ENCODE measurements at places on chromosomes 2 and 18.

GRCh38 chr2:129074298-129074920 lies 755.7 kb upstream of the HS6ST1 start:
- no peak for DNase-seq

- DNase-seq = no peak
Measured at GRCh38 chr18:55317864-55318263, 270.1 kb downstream of the TCF4 start.

DNA sequence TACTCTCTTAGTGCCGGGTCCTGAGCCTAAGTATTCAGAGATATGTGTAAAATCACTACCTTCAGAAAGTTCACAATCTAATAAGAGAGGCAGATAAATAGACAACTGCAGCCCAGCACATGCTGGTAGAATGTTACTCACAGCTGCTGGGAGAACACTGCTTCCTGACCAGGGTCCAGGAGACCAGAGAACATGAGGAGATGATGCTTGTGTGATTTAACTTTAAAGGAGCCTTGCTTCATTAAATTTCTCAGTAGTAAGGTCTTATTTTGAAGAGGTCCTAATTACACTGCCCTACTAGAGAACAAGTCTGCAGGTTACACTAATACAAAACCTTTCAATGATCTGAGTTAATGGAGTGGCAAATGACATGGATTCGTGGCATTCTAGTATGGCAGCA lies 209.9 kb upstream of the TRIB2 start:
- no peak for DNase-seq

GRCh38 chr2:135818937-135819610 lies 17.9 kb downstream of the LCT start:
- DNase-seq = peak; percentile 13

GRCh38 chr2:66733364-66733999 lies 298.6 kb downstream of the MEIS1 start:
- DNase-seq = no peak

GRCh38 chr2:588074-588645 lies 89.0 kb downstream of the TMEM18 start:
- DNase-seq = no peak

DNA sequence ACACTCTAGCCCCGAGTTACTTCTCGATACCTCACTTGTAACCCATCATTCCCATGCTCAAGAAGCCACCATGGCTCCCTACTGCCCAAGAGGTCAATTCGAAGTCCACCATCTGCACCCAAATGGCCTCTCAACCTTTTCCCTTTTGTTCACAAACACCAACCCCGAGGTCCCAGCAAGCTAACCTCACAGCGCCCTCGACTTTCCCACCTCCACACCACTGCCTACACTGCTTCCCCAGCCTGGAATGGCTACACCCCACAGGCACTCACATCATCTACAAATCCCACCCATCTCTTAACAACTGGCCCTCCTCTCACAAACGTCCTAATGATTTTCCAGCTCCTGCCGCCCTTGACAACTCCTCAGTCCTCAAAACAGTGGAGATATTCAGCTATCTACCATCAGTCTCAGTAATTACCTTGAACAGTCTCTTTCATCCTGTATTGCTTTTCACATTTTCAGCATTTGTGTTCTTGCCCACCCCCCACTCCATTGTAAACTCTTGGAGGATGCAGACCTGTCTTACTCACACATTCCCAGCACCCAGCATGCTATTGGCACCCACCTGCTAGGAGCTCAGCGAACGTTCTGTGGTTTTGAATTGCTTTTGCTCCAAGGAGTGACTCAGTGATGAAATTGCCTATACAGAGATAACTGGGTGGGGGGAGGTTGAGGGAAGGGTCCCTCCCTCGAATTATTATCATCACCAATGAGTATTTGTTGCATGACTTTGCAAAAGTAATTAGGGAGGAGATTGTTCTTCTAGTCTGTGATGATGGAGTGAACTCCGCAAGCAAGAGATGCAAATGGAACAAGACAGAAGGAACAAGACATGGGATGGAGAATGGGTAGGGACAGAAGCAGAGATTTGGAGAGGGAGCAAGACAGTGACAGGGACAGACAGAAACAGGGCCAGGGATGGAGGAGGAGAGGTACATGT lies 106.8 kb downstream of the CYP26B1 start:
- no peak for DNase-seq

DNA sequence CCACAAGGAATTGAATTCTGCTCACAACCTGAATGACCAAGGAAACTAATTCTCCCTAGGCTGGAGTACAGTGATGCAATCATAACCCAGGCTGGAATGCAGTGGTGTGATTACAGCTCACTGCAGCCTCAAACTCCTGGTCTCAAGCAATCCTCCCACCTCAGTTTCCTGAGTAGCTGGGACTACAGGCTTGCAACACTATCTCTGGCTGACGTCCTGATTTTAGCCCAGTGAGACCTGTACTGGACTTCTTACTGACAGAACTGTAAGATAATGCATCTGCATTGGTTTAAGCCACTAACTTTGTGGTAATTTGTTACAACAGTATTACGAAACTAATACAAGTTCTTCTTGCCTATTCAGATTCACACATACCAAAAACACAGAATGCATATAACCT lies 9.5 kb upstream of the KDSR start:
- peak; percentile 49 for DNase-seq

DNA sequence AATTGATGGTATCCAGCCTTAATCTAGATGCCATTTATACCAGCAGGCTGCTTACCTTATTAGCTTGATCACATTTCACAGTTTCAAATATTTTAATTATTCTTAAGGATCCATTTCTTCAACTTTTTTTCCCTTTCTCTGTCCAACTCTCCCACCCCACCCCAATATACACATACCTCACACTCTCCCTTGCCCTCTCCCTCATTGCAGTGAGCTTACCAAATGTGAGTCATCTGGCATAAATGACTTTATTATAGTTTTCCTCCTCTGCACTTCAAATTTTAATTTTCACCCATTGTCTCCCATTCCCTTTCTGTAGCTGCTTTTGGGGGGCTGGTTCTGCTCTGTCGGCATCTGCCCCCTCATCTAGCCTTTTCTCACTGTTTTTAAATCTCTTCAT lies 12.9 kb downstream of the HTR2B start:
- DNase-seq = no peak

DNA sequence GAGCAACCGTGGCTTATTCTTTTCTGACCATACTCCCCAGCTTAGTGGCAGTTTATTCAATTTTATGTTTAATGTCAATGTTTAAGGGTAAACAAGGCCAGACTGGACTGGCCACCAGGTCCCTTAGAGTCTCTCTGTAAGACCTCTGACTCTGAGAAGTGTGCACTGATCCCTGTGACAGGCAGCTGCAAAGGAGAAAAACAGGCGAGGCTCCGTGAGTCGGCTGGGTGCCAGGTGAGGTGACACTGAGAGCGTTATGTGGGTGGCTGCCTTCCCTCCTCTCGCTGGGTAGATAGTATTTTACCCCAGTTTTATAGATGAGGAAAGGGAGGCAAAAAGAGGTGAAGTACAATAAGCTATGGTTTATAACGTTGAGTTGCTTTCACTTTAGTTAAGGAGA lies 139.4 kb upstream of the HDAC4 start:
- DNase-seq = no peak

- DNase-seq = no peak
Measured at GRCh38 chr2:102788885-102789260, 27.0 kb downstream of the TMEM182 start.

GRCh38 chr2:111918383-111918806 lies 20.0 kb downstream of the MERTK start:
- peak; percentile 71 for DNase-seq

- no peak for DNase-seq
Measured at GRCh38 chr2:138600732-138601457, 99.3 kb downstream of the SPOPL start.

- no peak for DNase-seq
Measured at GRCh38 chr2:171271386-171271785, 110.7 kb upstream of the TLK1 start.

DNA sequence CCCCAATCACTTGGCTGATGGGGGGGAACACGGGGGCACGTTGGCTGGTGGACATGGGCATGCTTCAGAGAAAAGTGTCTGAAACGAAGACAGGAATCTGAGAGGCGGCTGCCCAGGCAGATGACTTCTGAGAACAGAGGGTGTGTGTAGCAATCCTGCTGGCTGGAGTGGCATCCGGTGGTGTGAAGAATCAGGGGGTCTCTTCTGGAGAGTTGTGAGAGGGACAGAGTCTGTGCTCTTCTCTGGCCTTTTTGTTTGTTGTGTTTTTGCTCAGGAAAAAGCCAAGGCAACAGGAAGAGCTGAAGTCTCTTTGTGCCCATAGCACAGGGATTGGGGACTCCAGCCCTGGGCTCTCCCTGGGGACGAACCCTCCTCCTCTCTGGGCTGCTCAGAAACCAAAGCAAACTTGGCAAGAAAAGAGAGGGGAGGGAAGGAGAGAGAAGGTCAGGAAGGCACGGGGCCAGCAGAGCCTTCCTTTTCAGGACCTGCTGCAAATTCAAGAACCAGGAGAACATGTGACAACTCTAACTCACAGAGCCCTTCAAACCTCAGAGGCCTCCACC lies 97.0 kb upstream of the SMAD2 start:
- no peak for DNase-seq

- no peak for DNase-seq
Measured at GRCh38 chr2:154603682-154604081, 94.8 kb upstream of the KCNJ3 start.

DNA sequence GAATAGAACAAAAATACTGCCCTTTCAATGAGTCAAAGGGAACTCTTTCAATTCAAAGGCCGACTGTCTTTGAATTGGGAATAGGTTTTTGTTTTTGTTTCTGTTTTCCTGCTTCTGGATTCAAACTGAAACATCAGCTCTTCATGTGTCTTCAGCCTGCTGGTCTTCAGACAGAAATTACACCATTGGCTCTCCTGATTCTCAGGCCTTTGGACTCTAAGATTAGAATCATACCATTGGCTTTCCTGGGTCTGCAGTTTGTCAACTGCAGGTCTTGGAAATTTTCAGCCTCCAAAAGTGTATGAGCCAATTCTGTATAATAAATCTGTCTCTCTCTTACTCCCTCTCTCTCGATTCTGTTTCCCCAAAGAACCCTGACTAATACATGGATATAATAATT lies 31.1 kb downstream of the CTLA4 start:
- no peak for DNase-seq

DNA sequence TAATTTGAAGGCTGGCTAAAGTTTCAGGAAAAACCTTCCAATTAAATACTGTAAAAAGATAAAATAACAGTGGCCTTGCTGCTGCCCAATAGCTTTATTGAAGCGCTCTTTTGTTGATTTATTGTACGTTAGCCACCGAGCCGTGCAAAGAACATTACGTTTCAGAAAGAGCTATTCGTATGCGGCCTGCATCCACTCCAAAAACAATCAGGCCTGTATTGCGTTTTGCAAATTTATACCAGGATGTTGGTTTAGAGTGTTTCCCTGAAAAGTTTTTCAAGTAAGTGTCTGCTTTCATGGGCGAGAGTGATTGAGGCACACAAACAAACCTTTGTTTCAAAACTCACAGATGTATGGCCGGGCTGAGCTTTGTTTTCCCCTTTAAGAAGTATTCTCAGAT lies 257.2 kb upstream of the SALL3 start:
- DNase-seq = no peak

- no peak for DNase-seq
Measured at GRCh38 chr18:79489899-79490625, 94.3 kb downstream of the NFATC1 start.

DNA sequence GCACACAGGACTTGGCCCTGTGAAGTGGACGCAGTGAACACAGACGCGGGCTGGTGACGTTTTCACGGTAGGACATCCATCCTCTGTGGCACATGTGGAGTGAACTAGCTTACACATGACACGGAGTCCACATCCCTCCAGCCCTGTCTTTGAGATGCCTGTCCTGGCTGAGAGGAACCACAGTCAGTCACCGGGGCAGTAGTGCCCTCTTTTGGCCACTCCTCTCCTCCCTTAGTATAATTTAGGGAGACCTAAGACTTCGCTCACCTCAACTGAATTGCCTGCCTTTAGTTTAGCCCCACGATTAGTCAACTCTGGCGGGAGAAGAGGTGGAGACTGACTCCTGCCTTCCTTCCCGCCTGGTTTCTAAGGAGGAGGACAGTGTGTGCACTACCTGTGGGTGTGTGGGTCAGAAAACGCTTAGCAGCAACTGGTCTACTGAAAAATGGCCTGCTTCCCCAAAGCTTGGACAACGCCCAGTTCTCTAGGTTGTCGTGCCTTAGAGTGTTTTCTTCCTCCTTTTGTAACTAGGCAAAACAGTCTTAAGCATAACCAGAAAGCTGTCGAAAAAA lies 70.6 kb downstream of the MBP start:
- DNase-seq = no peak

DNA sequence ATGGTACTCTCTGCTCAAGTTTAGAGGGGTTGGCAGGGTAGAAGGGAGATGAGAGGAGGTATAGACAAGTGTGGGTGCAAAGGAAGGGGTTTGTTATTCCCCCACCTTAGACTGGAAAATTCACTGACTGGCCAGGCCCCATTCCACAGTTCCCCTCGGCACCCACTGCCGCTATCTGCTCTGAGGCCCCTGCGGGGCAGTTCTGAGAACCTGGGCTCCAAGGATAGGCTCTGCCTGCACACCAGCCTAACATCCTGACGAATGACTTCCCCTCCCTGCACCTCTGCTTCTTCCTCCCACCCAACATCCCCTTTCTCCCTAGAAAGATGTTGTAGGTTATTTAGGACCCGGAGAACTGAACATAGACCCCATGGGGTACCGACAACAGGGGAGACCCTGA lies 303.9 kb upstream of the HDAC4 start:
- no peak for DNase-seq

DNA sequence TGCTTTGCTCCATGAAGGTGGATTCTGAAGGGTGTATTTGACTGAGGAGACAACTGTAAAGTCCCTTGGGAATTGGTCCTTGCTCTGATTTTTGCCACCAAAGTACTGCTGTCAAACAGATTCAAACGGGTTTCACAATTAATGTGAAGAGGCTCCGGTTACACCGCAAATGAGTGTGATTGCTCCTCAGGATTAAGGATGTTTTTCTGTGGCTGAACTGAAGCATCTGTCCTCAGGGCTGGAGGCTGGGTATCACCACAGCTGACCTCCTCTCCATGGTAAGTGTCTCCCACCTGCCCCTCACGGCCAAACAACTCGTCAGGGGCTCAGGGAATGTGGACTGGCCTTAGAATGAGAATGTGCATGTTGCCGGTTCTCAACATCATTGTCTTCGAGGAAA lies 130.4 kb upstream of the NDUFV2 start:
- DNase-seq = no peak

- no peak for DNase-seq
Measured at GRCh38 chr2:181553244-181553643, 96.1 kb downstream of the ITGA4 start.

GRCh38 chr2:27281855-27282559 lies at the start of gene TRIM54:
TSS of gene TRIM54 (plus strand) at chr2:27282429. CDS start at chr2:27282732, 303 bp downstream.
- DNase-seq = no peak

GRCh38 chr2:20666304-20667150 lies at the start of gene GDF7:
TSS of gene GDF7 (plus strand) at chr2:20667144. CDS start at chr2:20667240, 96 bp downstream.
- no peak for DNase-seq

DNA sequence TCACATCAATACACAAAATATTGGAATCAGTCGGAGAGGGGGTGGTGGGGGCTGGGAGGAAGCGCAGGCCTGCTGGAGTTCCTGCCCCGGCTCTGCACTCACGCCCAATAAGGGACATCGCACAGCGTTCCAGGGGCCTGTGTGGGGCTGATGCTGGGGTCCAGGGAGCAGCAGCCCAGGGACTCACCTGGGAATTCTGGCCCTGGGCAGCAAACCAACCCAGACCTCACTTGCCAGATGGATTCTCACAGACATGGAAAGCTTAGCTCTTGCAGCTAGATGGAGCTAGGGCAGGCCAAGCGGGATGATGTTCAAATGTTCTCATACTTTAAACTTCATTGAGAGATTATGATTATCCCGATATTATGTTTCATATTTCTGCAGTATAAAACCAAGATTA lies 266.6 kb upstream of the TANK start:
- DNase-seq = no peak
